SIG-M5 (cell line): ENCODE measurements at places on chromosomes 11 and 22.

GRCh38 chr11:59960502-59961381 is 3.1 kb upstream of the OOSP4A start:
- DNase-seq, result no peak

DNA sequence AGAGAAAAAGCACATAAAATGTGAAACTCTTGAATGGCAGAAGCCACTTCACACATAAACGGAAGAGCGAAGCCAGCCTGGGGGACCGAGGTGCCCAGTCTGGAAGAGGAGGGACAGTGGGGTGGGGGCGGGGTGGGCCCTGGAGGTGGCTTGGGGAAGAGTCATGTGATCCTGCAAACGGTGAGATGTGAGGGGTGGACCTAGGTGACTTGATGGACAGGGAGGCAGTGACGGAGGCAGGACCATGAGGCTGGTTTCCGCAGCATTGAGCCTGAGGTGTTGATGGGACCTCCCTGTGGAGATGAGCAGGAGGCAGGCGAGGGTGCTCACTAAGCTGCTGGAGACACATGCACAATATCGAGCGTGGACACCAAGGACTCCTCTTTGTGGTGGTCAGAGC is 16.8 kb downstream of the ZDHHC24 start:
- no peak for DNase-seq

DNA sequence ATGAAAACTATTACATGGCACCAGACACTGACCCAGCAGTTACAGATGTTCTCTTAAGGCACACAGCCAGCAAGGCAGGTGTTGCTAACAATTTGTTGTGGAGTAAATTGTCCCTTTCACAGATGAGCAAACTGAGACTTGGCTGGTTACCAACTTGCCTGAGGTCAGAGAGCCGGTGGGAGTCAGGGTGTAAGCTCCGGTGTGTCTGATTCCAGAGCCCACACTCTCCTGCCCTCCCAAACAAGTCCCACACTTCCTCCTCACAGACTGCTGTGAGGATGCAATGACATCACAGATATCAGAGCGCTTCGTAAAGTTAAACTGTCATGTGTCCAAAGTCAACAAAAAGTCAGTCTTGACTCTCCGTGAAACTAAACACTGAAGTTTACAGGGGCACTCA is 12.5 kb downstream of the GDPD5 start:
- no peak for DNase-seq

DNA sequence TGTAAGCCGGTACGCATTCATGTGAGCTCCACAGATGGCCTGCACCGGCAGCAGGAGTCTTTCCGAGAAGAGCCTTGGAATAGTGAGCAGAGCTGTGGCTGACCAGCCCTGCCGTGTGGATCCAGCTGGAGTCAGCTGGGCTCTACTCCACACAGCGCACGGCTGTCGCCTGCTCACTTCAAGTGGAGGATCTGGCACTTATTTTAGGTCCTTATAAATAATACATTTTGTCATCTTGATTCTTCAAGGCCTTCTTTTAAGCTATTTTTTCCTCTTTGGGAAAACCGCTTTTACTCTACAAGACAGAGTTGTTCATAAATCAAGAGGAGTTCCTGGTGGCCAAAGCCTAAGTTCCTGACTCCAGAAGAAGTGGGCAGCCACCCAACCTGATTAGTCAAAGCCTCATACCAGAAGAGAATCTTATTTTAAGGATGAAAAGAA is 93.8 kb downstream of the KCNC1 start:
- DNase-seq, result no peak

- DNase-seq, result no peak
These were observed 4.4 kb upstream of the FOXRED2 start for GRCh38 chr22:36510966-36511881.

- DNase-seq, result no peak
These were observed 139.2 kb downstream of the LRRC4C start for GRCh38 chr11:41320238-41320637.

- DNase-seq, result no peak
These were observed 2.2 kb upstream of the VPS11 start for GRCh38 chr11:119065369-119065768.

GRCh38 chr11:64292460-64293254 is 1.6 kb downstream of the KCNK4 start:
- DNase-seq, result no peak

- DNase-seq, result no peak
These were observed 7.7 kb downstream of the SCO2 start for GRCh38 chr22:50517495-50518260.

DNA sequence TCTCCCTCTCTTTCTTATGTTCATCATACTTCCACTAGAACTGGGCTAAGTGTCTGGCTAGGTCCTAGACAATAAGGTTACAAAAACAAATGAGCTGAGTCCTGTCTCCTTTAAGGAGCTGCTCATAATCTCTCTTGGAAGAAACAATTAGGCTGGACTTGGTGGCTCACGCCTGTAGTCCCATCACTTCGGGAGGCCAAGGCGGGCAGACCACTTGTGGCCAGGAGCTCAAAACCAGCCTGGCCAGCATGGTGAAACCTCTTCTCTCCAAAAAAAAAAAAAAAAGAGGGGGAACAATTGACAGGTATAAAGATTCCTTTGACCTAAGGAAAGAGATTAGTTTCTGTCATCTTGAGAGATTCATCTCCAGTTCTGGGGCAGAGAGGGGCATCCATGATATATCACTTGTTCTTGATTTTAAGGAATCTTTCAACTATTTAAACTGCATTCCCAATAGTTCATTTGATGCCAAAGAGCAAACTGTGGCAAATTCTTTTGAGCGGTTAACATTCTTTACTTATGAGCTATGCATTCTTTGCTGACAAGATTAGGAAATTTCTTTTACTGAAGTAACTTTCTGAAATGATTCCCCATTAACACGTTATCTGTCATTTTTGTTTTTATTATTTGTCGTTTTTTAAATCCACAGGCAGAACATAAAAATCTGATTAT is 125.5 kb downstream of the C11orf87 start:
- DNase-seq, result no peak

DNA sequence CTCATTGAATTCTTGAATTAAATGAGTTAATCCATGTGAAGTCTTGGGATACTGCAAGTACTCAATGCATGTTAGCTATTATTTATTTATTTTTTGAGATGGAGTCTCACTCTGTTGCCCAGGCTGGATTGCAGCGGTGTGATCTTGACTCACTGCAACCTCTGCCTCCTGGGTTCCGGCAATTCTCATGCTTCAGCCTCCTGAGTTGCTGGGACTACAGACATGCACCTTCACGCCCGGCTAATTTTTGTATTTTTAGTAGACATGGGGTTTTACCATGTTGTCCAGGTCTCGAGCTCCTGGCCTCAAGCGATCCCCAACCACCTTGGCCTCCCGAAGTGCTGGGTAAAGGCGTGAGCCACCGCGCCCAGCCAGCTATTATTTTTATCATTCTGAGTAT is 9.4 kb downstream of the MMP7 start:
- no peak for DNase-seq

DNA sequence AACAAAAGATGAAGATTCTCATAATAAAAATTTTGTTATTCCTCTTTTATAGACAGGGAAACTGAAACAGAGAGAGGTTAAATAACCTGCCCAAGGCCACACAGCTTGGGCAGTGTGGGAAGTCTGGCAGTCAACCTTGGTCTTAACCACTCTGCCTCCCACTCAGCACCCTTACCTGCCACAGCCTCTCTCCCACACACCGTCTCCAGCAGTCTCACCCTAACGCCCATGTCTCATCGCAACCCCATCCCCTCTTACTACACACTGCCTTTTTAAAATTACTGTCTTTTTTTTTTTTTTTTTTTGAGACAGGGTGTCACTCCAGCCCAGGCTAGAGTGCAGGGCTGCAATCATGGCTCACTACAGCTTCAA is 25.0 kb downstream of the ARRB1 start:
- DNase-seq, result no peak

- DNase-seq, result no peak
These were observed 9.0 kb downstream of the CRKL start for GRCh38 chr22:20926243-20926642.

- no peak for DNase-seq
These were observed 82.1 kb upstream of the WNT11 start for GRCh38 chr11:76288166-76288980.

DNA sequence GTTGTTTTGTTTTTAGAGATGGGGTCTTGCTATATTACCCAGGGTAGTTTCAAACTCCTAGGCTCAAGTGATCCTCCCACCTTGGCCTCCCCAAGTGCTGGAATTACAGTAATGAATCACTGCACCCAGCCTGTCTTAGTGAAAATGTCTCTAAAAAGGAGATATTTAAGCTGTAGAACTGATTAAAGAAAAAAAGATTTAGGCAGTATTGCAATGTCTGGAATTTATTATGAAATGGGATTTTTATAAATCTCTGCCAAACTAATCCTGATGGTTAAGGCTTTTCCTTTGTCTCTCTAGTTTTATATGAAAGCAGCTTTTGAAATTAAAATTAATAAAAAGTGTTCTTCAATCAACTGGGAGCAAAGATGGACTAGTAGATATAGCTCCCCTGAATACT is 2.1 kb downstream of the PLAAT3 start:
- DNase-seq, result no peak
